ENCODE measurements at places on chromosomes 1 and 21.

GRCh38 chr21:33152732-33153130, 77.0 kb upstream of the IFNAR2 start:
- DNase-seq = no peak

- no peak for DNase-seq
These were observed 25.6 kb downstream of the SLX9 start for GRCh38 chr21:44965251-44966022.

- no peak for DNase-seq
These were observed 23.9 kb downstream of the GNAT2 start for GRCh38 chr1:109595531-109595930.

GRCh38 chr1:111669268-111669667, 49.7 kb downstream of the RAP1A start:
- no peak for DNase-seq

DNA sequence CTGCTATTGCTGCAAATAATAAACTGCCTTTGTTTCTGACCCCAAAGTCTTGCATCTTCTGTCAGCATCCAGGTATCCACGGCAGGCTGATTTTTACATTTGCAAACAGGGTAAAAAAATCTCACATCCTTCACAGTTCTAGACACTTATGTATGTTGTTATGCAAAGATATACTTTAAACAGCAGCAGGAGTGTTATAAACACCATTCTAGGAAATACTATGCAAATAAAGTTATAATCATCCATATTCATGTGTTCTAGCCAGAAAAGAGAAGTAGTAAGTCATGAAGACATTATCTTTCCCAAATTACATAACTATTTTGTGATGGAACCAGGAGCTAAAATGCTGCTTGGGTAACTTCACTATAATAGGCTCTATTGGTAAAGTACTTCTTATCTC, 534.2 kb downstream of the LTN1 start:
- DNase-seq = no peak

Measured in activated CD4-positive, CD25-positive, alpha-beta regulatory T cell (primary cell).